ENCODE measurements at places on chromosomes 2 and 18.

DNA sequence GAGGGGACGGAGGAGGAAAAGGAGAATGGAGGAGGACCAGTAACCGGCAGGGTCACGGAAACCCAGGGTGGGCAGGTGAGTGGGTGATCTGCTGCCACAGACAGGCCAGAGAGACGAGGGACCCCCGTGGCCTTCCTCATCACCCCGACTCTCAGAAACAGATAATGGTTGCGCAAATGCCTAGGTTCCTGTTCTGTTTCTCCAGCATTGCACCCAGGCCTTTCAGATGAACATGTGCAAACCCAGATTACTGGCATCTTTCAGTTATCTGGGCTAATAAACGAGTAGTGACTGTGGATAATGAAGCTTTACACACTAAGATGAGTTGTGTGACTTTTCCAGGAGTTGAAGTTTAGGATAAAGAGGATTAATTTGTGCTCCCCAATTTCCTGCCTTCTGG lies 46.5 kb downstream of the TET3 start:
- no peak for DNase-seq

GRCh38 chr2:74317701-74318100 lies 25.5 kb downstream of the SLC4A5 start:
- no peak for DNase-seq

DNA sequence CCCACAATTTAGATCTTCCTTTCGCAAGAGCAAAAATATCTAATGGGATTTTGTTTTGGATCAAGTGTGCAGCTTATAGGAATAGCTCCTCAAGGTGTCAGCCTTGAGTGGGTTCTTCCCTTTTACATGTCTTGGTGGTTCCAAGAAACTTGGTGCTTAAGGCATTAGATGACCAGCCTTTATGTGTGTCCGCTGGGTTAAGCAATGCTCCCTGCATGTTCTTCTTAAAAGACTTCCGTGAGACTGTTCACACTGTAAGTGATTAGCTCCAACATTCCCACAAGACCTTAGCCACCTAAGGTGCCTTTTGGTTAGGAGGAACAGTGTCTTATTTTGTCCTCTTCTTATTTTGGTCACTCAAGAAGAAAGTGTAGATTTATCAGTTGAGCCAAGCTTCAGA lies 44.3 kb upstream of the GPR39 start:
- no peak for DNase-seq

DNA sequence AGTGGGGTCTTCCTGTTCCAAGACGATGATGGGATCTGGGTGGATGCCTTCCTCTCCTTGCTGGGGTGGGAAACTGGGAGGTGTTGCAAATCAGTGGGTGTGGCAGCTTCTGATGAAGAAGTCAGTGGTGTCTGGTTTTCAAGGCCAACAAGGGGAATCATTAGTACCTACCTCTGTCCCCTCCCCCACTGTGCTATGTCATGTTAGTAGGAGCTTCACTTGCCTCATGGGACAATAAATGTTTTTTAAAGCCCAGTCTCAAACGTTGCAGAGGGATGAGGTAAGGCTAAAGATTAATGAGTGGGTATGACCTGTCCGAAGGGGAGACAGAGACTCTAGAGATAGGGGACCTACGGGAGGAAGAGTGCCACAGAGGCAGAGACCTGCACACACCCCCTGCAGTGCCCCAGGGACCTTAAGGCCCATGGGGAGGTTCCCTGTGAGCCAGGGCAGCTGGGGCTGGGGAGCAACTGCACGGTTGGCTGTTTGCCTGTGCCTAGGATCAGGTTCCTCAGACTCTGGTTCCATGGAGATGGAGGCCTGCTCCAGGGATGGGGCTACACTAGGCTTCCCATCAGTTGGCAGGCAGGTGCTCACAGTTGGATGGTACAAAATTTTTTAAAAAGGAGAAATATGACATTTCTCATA lies 37.8 kb upstream of the SLC1A4 start:
- DNase-seq: no peak

DNA sequence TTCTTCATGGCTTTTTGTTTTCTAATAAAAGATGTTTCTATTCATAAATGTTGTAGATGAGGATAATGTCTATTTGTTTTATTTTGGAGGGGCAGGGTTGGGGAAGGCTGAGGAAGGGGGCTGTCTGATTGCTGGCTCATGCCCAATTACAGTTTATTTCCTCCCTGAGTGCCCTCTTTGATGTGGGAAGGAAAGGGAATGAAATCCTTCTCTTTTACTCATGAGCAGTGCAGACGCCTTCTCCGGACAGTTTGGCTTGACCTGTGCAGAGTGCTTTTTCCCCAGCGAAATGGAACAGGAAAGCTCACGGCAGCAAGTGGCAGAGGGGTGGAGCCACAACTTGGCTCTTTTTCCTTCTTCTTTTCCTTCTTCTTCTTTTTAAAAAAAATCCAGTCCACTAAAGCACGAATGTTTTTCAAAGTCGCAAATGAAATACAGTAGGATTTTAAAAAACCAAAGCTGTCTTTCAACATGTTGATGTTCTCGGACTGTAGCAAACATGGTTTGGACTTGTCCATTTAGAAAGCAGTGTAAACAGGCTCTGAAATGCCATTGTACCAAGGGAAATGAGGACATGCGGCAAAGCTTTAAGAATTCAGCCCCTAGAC lies 34.5 kb downstream of the RAB31 start:
- DNase-seq: no peak
